ENCODE measurements at places on chromosomes 3 and 15.
A peak's percentile ranks its signal among the peaks of the same experiment; 100 is the strongest.

GRCh38 chr3:68787106-68787626 is 145.2 kb downstream of the TAFA4 start:
- H3K27ac ChIP-seq: no peak overlapping the region
- H3K27me3 ChIP-seq: no peaks in the 10 kb centered on the region
- no peak for DNase-seq

DNA sequence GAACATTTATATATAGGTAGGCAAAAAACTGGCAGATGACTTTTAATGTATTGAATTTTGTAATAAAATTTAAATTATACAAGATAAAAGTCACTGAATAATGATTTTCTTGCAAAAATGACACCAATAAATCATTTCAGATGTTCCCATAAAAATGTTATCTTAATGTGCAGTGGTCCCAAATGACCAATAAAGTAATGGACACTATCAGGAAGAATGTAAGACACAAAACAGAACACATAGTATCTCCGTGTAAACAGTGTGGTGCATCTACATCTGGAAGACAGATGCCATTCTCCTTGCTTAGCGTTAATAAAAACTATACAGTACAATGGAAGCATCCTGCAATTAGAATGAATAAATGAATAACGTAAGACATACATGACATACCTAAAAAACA is 41.5 kb downstream of the FGF7 start:
- H3K4me1 ChIP-seq: no peaks in the 10 kb centered on the region
- DNase-seq: no peak
- no peaks in the 10 kb centered on the region for H3K27me3 ChIP-seq
- no peaks in the 10 kb centered on the region for H3K36me3 ChIP-seq
- H3K27ac ChIP-seq: no peak overlapping the region
- H3K4me3 ChIP-seq: no peak overlapping the region

GRCh38 chr3:50268703-50269451 is at the start of gene SEMA3B:
SEMA3B (plus strand) TSS chr3:50269147; CDS start chr3:50269241, 94 bp downstream.
- no peak for DNase-seq
- H3K27ac ChIP-seq: no peak within 1 kb of the TSS

DNA sequence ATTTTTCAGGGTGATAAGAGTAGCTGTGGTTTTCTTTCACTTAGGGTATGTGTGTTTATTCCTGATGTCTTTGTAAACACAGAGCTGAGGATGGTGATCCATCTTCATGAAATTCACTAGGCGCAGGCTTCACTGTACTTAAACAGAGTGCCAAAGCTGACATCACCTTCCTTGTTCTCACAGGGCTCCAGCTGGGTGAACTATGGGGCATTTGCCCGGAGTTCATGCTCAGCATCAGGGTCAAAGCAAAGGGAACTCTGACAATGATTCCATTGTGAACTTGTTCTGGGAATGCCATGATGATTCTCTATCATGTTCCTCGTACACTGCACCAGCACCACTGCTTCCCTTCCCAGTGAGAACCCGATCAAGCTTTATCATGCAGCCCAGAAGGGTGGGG is 184.8 kb upstream of the P2RY1 start:
- no peak overlapping the region for H3K27ac ChIP-seq
- DNase-seq: no peak
- 0 out of 2 replicates have a peak, but pooled peaks cover 1% of the 10 kb centered on the region for H3K36me3 ChIP-seq
- H3K4me3 ChIP-seq: no peak overlapping the region
- H3K4me1 ChIP-seq: peaks cover 50% of the 10 kb centered on the region

- no peak for DNase-seq
- peaks cover 14% of the 10 kb centered on the region for H3K36me3 ChIP-seq
- no peaks in the 10 kb centered on the region for H3K27me3 ChIP-seq
- H3K27ac ChIP-seq: no peak overlapping the region
- H3K4me3 ChIP-seq: no peak overlapping the region
These were observed 69.3 kb downstream of the TBC1D2B start for GRCh38 chr15:78007964-78008886.

GRCh38 chr15:62301993-62302675 is 137.0 kb upstream of the C2CD4B start:
- H3K27me3 ChIP-seq: no peaks in the 10 kb centered on the region
- no peak for DNase-seq
- H3K27ac ChIP-seq: no peak overlapping the region
- no peaks in the 10 kb centered on the region for H3K36me3 ChIP-seq
- no peak overlapping the region for H3K4me3 ChIP-seq

DNA sequence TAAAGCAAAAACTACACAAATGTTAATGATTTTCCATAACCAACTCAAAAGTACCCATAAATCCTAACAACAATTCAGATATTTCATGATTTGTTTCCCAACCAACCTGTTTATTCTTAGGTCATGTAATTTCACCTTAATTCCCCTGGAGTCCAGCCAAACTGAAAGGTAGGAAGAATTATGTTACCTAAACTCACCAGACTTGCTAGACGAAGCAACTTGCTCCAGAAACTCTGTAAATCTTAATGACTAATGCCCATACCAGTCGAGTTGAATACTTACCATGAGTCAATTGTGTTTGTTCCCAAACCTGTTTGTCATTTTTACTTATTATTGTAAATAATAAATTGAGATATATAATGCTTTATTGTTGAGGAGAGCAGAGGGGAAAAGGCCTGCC is 1030.0 kb downstream of the TBL1XR1 start:
- H3K4me1 ChIP-seq: peaks cover 13% of the 10 kb centered on the region
- no peak overlapping the region for H3K4me3 ChIP-seq
- DNase-seq: no peak
- no peaks in the 10 kb centered on the region for H3K27me3 ChIP-seq

DNA sequence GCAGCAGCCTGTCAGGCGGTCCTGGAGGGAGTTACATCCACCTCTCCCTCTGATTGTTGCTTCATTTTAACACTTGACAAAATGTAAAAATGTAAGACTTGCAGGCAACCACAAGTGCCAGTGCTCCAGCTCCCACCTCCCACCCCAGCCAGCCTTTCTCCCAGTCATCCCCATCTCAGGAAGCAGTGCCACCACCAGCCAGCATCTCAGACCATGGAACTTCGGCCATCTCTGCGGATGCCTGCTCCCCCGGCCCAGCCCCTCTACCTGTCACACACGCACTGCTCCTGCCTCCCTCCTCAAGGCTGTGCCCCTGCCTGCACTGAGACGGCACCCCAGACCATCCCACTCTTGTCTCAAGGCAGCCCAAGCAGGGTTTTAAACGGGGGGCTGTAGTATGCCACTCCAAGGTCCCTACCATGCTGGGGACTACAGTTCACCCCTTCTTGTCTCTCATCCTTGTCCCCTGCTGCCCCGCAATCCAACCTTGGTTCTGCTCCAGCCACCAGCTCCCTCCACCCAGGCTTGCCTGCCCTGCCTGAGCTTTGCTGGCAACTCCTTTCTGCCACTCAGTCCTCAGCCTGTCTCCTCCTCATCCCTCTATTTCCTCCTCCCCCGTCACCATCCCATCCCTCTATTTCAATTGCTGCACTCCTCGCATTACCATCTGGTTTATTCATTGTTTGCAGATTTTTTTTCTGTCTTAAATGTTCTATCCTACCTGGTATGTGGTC is 85.8 kb downstream of the SNRK start:
- H3K36me3 ChIP-seq: no peaks in the 10 kb centered on the region
- H3K27me3 ChIP-seq: no peaks in the 10 kb centered on the region
- H3K4me1 ChIP-seq: peaks cover 27% of the 10 kb centered on the region
- DNase-seq: no peak
- H3K4me3 ChIP-seq: peak overlapping the region; percentile 7
- H3K27ac ChIP-seq: peak overlapping the region; percentile 78

DNA sequence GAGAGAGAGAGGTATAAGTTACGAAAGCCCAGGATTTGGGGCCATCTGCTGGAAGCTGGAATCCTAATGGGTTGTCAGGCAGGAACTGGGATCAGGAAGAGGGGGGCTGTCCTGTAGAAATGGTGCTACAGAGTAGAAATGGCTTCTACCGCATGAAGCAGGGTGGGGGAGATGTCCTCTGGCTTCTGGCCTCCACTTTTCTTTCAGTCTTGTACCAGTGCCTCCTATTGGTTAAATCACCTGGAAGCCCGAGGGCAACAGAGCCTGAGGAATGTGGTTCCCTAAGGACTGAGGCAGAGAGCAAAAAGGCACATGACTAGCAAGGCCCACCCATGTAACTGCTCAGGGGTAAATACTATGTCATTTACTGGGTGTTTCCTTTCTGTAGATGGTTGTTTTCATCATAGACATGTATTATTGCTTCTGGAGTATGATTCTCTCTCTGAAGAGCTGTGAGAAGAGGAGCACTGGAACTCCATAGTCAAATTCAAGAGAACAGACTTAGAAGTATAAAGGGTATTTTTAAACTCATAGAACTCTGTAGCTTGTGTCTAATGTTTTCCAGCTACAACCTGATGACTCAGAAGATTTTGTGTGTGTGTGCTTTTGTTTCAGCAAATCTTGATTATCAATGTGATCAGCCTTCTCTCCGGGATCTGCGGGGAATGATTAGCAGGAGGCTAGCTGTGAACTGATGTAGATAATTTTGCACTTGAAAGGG is 20.2 kb upstream of the MITF start:
- H3K4me3 ChIP-seq: no peak overlapping the region
- peaks cover 18% of the 10 kb centered on the region for H3K4me1 ChIP-seq

GRCh38 chr15:89293012-89293411 is 41.6 kb downstream of the POLG start:
- no peak for DNase-seq
- H3K27me3 ChIP-seq: no peaks in the 10 kb centered on the region
- no peak overlapping the region for H3K4me3 ChIP-seq
- no peaks in the 10 kb centered on the region for H3K4me1 ChIP-seq
- no peak overlapping the region for H3K27ac ChIP-seq

DNA sequence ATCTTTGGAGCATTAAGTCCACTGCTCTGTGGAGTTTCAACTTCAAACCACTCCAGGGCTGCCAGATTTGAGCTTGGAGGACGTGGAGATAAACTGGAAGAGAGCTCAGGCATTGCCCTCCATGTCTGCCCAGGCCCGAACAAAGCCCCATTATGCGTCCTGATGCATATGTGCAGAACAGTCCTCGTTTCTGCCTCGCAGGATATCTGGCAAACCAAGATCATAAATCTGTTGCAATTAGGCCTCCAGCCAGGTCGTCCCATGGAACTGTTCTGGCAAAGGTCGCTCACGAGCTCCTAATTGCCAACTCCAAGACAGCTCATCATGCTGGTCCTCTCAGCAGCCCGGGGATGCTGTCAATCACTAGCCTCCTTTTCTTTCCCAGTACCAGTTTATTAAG is 91.2 kb downstream of the SEMA5B start:
- H3K27ac ChIP-seq: no peak overlapping the region
- H3K27me3 ChIP-seq: no peaks in the 10 kb centered on the region
- H3K4me3 ChIP-seq: no peak overlapping the region
- no peak for DNase-seq

- H3K27ac ChIP-seq: peak overlapping the region; percentile 57
- peaks cover 9% of the 10 kb centered on the region for H3K4me1 ChIP-seq
- H3K36me3 ChIP-seq: peaks cover 4% of the 10 kb centered on the region
- no peak overlapping the region for H3K4me3 ChIP-seq
These were observed 11.8 kb upstream of the ABHD10 start for GRCh38 chr3:111967068-111967467.

GRCh38 chr3:129746629-129747028 is 140.2 kb upstream of the PLXND1 start:
- no peak for DNase-seq
- no peaks in the 10 kb centered on the region for H3K27me3 ChIP-seq
- H3K4me3 ChIP-seq: no peak overlapping the region
- H3K36me3 ChIP-seq: no peaks in the 10 kb centered on the region
- H3K27ac ChIP-seq: no peak overlapping the region
- peaks cover 14% of the 10 kb centered on the region for H3K4me1 ChIP-seq

DNA sequence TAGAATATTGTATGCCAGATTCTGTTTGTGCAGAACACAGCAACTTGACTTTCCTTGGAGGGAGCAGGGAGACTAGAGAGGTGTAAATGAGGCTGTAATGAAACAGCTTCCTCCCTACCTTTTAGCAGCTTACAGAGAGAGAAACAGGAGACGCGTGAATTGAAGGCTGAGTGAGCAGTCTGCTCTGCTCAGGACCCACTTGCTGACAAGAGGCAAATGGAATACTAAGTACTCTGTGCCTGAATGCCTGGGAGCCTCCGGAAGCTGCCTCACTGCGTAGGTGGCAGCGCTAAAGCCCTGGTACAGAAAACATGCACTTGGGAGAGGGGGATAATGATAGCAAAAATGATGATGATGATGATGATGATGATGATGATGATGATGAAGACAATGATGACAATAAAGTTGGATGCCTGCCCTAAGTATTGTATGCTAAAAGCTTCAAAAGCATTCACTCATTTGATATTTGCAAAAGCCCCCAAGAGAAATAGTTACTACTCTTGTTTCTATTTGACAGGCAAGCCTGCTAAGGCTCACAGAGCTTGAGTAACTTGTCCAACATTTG is 548.9 kb downstream of the NTRK3 start:
- H3K4me1 ChIP-seq: peaks cover 16% of the 10 kb centered on the region
- no peak overlapping the region for H3K27ac ChIP-seq
- no peak overlapping the region for H3K4me3 ChIP-seq
- peaks cover 3% of the 10 kb centered on the region for H3K27me3 ChIP-seq

DNA sequence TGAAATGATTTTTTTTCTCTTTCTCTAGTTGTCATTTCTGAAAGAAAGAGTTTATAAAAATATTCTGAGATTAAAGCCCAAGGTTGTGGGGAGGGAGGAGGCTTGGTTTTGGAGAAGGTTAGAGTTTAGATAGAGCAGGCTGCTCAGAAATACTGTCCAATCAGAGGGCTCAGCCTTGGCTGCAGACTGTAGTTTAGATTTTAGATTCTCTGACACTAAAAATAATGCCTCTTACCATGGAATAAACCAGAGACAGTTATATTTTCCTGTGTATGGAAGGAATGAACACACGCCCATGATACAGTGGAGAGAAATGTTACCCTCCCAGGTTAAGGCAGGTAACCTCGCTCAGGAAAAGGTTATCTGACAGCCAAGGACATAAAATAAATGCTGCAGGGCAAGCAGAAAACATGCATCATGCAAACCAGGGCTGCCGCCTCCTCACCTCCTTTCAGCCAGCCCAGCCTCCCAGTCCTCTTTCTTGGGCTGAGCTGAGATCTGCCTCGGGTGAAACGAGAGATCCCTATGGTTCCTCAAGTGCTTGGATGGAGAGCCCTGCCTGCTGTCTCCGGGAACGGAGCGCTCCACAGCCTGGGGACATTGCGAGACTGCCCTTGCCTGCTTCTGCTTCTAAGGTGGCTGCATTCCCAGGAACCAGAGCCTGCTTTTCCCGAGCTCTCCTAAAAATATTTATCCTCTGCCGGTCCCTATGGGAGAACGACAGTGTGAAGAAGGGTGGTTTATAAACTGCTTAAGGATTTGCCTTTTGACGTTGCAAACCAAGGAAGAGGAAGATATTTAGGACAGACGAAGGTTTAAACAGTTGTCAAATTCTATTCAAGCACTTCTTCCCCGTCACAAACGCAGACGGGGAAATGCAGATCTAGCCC is 848 bp downstream of the NCEH1 start:
- no peaks in the 10 kb centered on the region for H3K36me3 ChIP-seq
- DNase-seq: peak; percentile 23
- no peaks in the 10 kb centered on the region for H3K27me3 ChIP-seq
- H3K27ac ChIP-seq: no peak overlapping the region

All from WTC11 (cell line).